ENCODE measurements at places on chromosomes 5 and 9.

GRCh38 chr5:43315263-43315662, 2.1 kb upstream of the HMGCS1 start:
- no peak for DNase-seq

GRCh38 chr5:122492675-122493074, 180.6 kb downstream of the SNCAIP start:
- no peak for DNase-seq

DNA sequence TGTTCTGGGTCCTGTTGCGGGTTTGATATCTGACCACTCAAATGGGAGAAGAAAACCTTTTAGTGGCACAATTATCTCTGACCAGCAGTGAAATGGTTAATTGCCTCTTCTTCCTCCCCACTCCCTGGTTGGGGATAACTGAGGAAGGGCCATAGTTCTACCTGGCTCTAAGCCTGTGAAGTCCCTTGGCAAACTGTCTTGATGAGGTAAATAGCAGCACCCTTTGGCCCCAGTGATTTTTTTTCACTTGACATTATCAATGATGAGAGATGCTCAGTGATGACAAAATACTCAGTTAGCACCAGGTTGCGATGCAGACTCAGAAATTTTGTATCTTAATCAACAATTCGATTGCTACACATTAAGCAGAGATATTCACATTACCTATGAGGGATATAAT, 515.7 kb downstream of the PSAT1 start:
- no peak for DNase-seq

DNA sequence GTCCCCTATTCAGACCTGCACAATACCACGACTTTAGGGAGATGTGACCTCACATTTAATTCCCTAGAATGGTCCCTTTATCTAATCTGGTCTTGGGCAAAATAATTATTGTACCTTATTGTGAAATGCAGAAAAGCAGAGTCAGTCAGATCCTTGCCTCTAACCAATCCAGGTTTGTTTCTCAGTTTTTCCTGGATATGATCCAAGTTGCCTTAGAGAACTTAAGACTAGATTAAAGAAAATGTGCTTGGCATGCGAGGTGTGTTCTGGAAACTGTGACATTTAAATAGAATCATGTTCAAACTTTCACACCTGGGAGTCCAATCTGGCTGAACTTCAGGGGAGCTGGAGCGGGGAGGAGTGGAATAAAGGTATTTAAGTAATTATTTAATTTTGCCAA, 696.2 kb downstream of the DNAH5 start:
- DNase-seq, result no peak

GRCh38 chr5:458547-459353, 15.8 kb downstream of the EXOC3 start:
- DNase-seq, result no peak

DNA sequence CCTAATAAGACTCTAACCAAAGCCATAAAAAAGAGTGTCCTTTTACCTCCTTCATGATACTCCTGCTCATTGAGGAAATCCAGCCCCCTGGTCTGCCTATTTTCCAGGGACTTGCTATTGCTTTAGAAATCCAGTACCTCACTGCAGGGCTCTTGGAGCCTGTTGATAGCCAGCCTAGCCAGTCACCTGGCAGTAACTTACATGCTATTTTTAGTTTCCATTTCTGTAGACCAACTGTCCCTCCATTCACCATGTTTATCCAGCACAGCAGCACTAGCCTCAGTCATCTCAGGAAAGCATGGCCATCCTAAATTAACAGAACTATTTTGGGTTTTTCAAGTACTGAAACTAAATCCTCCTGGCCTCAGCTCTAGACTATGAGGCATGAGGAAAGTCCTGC, 91.5 kb upstream of the PHF24 start:
- no peak for DNase-seq

- no peak for DNase-seq
Measured at GRCh38 chr5:96968614-96969013, 32.7 kb downstream of the LNPEP start.

DNA sequence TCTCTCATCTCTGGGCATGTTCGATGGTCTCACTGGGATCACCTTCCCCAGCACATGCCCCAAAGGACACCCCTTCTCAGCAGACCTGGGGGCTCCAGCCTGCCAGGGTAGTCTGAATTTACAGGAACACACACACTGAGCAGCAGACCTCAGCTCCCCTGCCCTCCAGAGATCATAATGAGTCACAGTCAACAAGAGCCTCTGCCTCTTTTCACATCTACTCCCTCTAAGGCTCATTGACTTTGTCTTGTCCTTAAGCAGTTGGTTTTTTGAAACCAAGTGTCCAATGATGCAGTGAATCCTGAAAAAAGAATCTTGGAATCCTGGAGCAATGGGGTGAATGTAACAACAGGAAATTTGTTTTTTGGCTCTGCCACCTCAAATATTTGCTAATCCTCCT, 20.8 kb downstream of the GABBR2 start:
- DNase-seq, result no peak

DNA sequence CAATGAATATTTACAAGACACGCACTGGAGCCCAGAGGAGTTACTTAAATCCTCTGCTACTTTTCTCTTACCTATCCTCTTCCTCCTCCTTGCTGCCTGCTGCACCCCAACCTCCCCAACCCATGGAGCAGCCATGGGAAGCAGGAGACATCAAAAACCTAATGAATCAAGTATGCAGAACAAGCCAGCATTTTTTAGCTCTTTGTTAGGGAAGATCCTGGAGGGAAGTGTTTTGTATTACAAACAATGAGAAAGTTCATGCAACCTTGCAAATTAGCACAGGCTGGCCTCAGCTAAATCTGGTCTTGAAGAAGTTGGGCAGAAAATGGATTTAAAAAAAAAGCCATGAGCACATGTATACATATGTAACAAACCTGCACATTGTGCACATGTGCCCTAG, 498.8 kb downstream of the KIF4B start:
- no peak for DNase-seq

DNA sequence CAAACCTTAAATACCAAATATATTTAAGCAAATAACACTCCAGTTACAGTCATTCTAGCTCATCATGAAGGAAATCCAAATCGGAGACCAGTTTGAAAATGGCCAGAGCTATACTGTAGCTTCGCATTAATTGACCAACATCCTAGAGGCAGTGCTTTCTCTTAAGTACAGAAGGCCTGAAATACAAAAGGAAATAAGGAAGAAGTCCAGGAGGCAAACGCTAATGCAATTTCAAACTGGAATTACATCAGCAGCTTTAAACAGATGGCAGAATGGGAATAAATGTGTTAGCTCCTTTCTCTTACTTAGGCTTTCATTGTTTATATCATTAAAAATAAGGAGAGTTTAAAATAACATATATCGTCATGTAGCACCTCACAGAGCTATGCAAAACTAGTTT, 197.0 kb downstream of the SEC61B start:
- no peak for DNase-seq

DNA sequence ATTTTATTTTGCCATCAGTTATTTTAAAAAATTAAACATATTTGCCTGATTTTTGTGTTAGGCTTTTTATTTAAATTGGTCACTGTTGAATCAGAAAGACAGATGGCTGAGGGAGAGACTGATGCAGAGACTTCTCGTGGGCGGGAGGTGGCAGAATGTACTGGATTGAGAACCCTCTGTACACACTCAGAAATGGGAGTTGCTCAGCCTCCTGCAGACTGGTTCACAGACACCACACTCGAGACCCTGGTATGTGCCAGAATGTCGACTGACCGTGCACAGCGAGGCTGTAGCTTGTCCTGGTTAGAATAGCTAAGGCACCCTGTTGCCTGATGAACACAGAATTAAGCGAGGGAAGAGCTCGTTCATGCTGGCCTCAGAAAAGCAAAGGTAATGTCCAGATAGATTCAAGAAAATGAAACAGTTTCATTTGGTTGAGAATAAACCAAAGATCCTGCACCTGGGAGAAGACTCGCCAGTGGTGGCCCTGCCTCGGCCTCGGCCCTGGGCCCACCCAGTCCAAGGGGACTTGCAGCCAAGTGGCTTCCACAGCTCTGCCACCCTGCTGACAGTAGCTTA, 71.3 kb upstream of the OTULINL start:
- no peak for DNase-seq

DNA sequence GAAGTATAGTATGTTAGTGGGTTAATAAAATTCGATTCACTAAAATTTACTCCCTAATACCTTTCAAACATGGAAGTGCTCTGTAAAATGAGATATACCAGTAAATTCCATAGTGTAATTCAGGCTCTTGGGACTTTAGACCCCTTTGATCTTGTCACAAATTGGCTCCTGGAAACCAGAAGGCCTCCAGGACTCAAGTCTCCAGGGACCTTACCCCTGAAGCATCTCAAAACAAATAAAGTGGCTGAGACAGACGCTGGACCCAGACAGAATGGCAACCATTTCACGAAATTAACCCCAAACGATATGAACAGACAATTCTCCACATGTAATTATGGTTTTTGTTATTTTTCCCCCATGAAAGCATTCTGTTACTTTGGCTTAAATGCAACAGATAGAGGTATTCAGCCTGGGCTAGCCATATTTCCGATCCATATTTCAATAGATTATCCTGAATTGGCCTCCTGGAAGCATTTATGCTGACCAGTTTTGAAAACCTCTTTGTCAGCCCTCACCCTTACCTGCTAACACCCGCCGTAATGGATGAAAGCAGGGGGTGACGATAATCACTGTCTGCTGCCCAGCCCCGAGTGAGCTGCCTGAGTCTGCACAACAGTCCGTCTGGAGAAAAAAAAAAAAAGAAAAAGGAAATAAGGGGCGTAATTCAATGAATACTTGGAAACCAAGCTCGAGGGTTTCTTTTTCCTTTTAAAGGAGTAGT, 34.1 kb upstream of the EFNA5 start:
- no peak for DNase-seq

DNA sequence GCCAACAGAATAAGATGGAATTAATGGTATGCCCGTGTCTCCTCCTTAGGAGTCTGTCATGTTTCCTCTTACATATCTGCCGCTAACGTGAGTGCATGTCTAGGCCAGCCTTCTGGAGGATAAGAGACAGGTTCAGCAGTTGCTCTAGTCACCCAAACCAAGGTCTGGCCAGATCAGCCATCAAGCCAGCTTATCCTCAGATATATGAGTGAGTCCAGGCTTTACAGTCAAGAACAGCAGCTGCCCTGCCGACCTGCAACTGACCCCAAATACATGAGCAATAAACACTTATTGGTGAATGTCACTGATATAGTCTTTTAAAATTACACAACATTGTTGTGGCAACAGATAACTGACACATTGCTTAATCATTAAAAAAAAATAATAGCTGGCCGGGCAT, 123.5 kb downstream of the TSSK1B start:
- DNase-seq, result no peak

GRCh38 chr5:122156724-122157325, 27.5 kb downstream of the ZNF474 start:
- DNase-seq, result peak; percentile 13

- DNase-seq, result no peak
Measured at GRCh38 chr9:104082168-104082567, 11.9 kb upstream of the SMC2 start.

- no peak for DNase-seq
Measured at GRCh38 chr5:126883564-126884245, 106.8 kb downstream of the LMNB1 start.

GRCh38 chr5:171067540-171068130, 205.8 kb downstream of the RANBP17 start:
- DNase-seq, result no peak

DNA sequence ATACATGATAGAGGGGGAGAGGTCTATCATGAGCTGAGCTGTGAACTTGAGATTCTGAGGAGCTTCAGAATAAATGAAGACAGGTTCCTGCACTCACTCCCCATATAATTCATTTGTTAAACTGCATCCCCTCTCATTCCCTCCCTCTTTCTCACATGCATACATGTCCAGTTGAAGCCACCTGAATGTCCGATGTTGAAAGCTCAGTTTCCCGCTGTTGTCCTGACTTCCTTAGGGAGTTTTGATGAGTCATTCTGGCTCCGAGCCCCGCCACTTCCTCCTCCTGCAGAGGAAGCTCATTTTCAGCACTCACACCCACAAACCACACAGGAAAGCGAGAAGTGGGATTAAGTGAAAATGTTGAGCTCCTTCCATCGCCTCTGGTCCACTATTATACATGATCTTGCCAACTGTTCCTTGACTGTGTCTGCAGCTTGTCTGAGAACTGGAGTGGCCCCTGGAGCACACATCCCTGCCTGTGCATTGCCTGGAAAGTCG, 121.2 kb downstream of the CEMIP2 start:
- DNase-seq, result peak; percentile 67

DNA sequence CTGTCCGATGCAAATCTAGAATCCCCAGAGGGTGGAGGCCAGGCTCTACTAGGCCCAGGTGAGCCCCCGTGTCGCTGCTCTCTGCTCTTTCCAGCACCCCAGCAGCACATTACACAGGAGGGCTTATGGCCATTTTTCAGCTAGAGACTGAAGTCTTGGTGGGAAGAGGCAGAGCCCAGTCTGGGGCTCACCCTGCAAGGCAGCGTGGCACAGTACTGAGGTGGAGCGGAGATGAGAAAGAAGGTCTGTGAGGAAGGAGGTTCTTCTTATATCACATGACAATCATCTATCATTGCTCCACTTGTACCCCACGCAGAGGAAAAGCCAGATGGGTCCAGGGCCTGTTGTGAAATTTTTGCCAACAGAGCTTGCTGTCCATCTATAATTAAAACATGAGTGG, 10.0 kb upstream of the KIF12 start:
- DNase-seq, result no peak

- DNase-seq, result no peak
Measured at GRCh38 chr5:156154757-156155156, 172.2 kb upstream of the SGCD start.

GRCh38 chr5:7910738-7911428, 41.9 kb downstream of the MTRR start:
- DNase-seq, result no peak

DNA sequence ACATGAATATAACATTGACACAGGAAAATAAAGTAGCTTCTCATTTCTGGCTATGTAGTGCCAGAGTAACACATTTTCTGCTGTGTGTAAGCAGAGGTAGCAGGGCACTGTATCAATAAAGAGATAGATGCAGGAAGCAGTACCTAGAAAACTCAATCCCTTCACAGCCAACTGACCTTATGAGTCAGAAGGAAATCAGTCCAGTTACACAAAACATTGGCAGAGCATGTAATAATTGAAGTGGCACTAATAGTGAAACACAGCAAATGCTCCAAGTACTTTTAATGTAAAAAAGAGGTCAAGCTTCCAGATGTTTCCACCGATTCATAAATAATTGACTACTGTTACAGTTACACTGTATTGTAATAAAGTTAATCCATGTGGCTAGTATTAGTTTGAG, 706.6 kb downstream of the EFNA5 start:
- no peak for DNase-seq

DNA sequence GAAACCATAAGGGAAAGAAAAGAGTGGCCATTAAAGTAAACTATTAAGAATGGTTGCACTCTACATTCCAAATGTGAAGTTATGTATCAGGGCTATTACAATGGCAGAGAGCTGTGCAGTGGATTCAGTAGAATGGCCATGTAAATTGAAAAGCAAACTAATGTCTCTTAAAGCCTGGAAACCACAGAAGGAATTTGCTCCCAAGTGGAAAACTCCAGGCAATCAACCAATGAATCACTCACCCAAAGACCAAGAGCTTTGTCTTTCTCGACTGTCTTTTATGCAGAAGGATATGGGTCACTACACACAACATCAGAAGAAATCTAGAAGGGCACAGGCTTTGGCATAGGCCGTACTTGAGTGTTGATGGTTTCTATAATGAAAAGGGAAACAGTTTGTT, 114.9 kb downstream of the TLE1 start:
- no peak for DNase-seq

GRCh38 chr9:91055845-91056244, 254.2 kb downstream of the SYK start:
- DNase-seq, result no peak
